Pulmonary artery endothelial cell (primary cell): ENCODE measurements at places on chromosomes 2 and 18. TPM values are rescaled to one million over a fixed set of nuclear protein-coding genes. Genes with fewer than 3 reads are reported as not detected.

The TUBA4B gene
- not detected in 2 replicates for total RNA-seq

The FLACC1 gene
- 0.33 and 0.56 TPM in 2 replicates for total RNA-seq

The BOLL gene
- total RNA-seq: not detected in 2 replicates

The RNF125 gene
- 0.53 and 0.60 TPM in 2 replicates for total RNA-seq

The FBXO15 gene
- 0.18 TPM in 1 of 2 replicates, not detected in the other for total RNA-seq

The LYG2 gene
- not detected in 2 replicates for total RNA-seq

The CNOT9 gene
- total RNA-seq: 49.5 and 64.3 TPM in 2 replicates

The ANKRD44 gene
- 9.3 and 13.7 TPM in 2 replicates for total RNA-seq

The GPR35 gene
- total RNA-seq: 0.13 and 0.21 TPM in 2 replicates

The CROCC2 gene
- total RNA-seq: not detected in 2 replicates

The RAB11FIP5 gene
- total RNA-seq: 47.2 and 50.2 TPM in 2 replicates

The RAX gene
- not detected in 2 replicates for total RNA-seq

The LIPG gene
- total RNA-seq: 21.3 and 57.5 TPM in 2 replicates

The LCLAT1 gene
- total RNA-seq: 8.6 and 17.7 TPM in 2 replicates

The AGAP1 gene
- 6.5 and 7.2 TPM in 2 replicates for total RNA-seq

The SPATS2L gene
- 22.6 and 36.4 TPM in 2 replicates for total RNA-seq

The APCDD1 gene
- total RNA-seq: 0.04 and 0.20 TPM in 2 replicates

The PSMD14 gene
- 115 and 144 TPM in 2 replicates for total RNA-seq

The ADAM17 gene
- total RNA-seq: 50.5 and 72.9 TPM in 2 replicates

The SERPINB5 gene
- total RNA-seq: 0.07 and 0.14 TPM in 2 replicates

The RNU2-63P gene
- total RNA-seq: 66.2 TPM in 1 of 2 replicates, not detected in the other

The SIX3 gene
- not detected in 2 replicates for total RNA-seq

The SCN9A gene
- total RNA-seq: 0.11 and 0.33 TPM in 2 replicates

The LOXHD1 gene
- total RNA-seq: not detected in 2 replicates

DNA sequence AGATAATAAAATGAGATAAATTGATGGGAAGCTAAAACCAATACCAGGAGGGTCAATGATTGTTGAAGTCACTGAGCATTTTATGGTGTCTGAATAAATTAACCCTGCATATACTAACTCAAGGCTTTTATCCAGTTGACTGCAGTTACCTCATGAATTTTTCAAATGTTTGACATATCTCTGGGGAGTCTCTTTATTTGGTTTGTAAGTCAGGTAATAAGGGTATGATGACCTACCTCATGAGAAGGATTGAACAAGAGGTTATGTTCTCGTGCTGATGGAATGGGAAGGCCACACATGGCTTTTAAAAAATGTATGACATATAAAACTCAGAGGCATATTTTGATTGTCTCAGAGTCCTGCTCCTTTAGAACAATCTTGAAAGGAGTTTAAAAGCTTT, 237.6 kb downstream of the THSD7B start:
- DNase-seq: no peak

- no peak for DNase-seq
These were observed 3.1 kb downstream of the WNT10A start for GRCh38 chr2:218883491-218884490.

DNA sequence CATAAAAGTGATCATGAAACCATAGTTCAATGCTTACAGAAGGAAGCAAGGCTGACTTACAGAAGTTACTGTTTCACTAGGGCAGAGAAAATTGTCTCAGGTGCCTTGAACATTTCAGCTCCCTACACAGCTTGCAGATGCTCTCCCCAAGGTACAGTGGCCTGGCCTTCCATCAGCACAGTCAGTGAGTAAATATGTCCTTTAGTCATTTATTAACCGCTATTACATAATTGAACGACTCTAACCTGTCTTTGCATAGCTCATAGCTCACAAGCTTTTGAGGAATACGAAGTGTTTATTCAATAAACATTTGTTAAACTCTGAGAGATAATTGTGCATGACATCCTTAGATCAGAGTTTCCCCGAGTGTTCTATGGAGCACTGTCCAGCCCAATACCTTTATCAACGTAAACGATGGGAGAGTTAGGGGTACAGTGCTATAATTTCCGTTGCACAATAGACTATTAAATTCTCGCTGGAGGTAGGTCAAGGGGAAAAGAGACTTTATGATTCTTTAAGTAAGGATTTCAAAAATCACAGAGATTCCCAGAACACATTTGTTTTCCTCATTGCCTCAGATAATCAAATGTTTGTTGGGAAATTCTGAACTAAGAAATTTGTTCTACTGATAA, 677.8 kb downstream of the TSN start:
- no peak for DNase-seq

DNA sequence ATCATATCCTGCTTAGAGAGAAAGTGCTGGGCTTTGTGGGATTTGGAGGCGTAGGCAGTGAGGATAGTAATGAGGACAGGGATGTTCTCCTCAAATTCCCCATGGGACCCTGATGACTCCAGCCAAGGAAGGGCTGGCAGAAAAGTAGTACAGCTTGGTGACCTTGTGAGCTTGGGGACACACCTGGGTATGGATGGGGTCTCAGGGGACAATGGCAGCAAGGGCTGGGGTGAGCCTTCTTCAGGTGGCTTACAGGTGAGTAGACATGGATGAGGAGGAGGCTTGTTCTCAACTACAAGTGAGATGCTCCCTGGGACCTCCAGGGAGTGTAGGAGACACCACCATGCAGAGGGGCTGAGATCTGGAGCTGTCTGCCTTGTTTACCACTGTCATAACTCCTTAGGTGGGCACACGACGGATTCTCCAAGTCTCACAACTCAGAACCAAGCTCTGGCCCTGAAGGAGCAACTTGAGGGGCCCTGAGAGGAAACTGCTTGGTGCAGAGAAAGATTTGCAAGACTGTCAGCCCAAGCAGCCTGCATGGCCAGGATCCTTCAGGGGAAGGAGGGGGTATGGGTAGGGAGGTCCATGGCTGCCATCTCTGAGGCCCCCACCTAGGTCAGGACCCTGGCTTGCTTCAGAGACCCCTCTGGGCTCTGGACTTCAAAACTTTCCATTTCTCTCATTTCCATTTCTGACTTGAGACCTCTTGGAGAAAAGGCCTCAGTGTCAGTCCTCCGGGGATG, 262.8 kb downstream of the DYSF start:
- DNase-seq: no peak

GRCh38 chr2:60868589-60869273, 12.6 kb upstream of the REL start:
- no peak for DNase-seq

- no peak for DNase-seq
These were observed 227.5 kb downstream of the C1D start for GRCh38 chr2:67835266-67835665.

DNA sequence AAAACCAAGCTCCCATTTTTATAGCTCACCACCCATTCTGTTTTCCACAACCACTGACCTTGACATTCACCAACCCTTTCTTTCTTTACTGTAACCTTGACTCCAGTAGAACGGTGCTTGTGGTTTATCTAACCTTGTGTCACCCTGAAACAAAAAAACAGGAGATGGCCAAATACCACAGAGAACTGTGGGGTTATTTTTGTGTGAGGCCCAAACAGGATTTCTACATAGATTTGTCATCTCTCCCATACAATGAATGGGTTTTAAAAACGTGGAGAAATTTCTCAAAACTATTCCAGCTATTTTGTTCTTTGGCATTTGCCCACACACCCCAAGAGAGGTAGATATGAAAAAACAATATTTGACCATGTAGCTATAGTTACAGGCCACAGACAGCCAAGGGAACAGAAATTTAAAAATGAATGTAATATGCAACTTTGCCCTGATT, 231.3 kb upstream of the TANK start:
- no peak for DNase-seq

- DNase-seq: no peak
These were observed 68.3 kb upstream of the ACYP2 start for GRCh38 chr2:54047091-54047490.

GRCh38 chr2:59871830-59872229, 681.6 kb downstream of the BCL11A start:
- no peak for DNase-seq

- no peak for DNase-seq
These were observed 127.6 kb upstream of the ITGA6 start for GRCh38 chr2:172299741-172300140.

DNA sequence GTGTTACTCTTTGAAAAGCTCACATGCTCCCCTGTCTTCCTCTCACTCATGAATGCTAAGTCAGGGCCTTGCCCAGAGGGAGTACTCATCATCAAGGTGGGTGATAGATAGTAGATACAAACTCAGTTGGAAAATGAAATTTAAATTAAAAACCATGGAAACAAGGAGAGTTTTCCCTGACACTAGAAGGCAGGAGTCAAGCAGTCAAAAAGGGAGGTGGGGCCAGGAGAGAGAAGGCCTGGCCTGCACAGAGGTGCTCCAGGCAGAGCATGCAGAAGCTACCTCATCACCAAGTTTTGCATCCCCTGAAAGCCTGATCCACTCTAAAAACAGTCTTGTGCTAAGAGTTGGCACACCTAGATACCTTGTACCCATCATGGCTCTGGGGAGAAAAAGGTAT, 143.7 kb downstream of the MYO5B start:
- DNase-seq: no peak

DNA sequence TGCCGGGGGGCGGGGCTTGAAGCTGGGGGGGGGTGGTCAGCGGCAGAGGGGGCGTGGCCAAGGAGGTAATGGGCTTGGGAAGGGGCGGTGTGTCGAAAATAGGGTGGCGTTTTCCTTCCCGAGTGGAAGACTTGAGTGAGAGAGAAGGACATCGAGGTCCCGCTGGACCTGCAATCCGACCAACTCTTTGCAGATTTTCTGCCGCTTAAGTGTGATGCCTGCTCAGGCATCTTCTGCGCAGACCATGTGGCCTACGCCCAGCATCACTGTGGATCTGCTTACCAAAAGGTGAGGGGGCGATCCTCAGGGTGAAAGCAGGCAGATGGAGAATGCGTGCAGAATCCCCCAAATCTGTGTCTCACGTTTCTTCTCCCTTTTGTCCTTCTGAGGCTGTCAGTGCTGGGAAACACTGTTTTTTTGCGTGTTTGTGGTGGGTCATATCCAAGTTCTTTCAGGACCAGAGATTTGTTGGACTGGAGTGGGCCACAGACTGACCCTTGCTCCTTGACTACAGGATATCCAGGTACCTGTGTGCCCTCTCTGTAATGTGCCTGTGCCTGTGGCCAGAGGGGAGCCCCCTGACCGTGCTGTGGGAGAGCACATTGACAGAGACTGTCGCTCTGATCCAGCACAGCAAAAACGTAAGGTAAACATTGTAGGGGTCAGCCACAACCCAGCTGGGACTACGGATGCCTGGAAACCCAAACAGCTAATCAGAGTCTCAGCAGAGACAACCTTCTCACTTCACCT, 727 bp downstream of the ZFAND2B start:
- no peak for DNase-seq

GRCh38 chr2:69180974-69181373, 168.0 kb downstream of the ANTXR1 start:
- DNase-seq: no peak

GRCh38 chr2:223822818-223823217, 14.6 kb downstream of the AP1S3 start:
- DNase-seq: no peak

- DNase-seq: no peak
These were observed 200.6 kb downstream of the PPP1R1C start for GRCh38 chr2:182186132-182186735.

- DNase-seq: no peak
These were observed 84.6 kb downstream of the NRP2 start for GRCh38 chr2:205766779-205767359.

- DNase-seq: peak; percentile 43
These were observed 40.4 kb downstream of the GRHL1 start for GRCh38 chr2:9991829-9992273.

- DNase-seq: no peak
These were observed 2.3 kb downstream of the RNF103 start for GRCh38 chr2:86621280-86621943.

- no peak for DNase-seq
These were observed 10.5 kb upstream of the ARMC9 start for GRCh38 chr2:231187736-231188505.

- DNase-seq: no peak
These were observed 169.5 kb downstream of the SLC8A1 start for GRCh38 chr2:40282428-40282827.

DNA sequence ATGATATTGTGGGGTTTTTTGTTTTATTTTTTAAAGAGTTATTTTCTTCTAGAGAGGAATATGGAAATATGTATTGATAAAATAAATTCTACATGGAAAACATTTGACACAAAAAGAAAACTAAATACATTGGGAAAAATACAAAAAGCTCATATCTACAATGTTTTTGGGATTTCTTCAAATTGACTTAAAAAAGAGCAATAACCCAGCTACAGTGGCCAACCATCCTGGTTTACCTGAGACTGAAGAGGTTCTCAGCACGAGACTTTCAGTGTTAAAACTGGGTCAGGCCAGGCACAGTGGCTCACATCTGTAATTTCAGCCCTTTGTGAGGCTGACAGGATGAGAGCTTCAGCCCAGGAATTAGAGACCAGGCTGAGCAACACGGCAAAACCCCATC, 56.7 kb upstream of the MYCN start:
- no peak for DNase-seq

GRCh38 chr2:210162466-210163124, 8.6 kb downstream of the KANSL1L start:
- no peak for DNase-seq

DNA sequence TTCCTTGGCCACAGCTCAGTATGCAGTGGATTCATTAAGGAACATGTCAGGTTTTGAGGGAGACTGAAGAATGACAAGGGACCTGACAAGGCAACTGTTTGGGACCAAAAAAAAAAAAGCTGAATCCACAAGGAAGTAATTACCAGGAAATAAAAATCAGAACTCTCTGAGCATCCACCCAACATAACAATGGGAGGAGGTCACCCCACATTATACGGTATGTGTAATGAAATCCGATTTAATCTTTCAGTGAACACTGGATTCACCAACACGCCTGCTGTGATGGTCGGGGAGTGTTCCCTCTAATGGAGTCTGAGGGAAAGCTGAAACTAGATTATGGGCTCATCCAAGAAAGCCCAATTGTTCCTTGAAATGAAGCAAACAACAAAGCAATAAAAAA, 329.3 kb downstream of the ETAA1 start:
- DNase-seq: no peak

- DNase-seq: no peak
These were observed 31.5 kb downstream of the ACVR1C start for GRCh38 chr2:157596992-157597681.

- DNase-seq: peak; percentile 27
These were observed 3.8 kb upstream of the SESTD1 start for GRCh38 chr2:179268277-179268925.

GRCh38 chr2:175576875-175577274, 395.4 kb upstream of the ATP5MC3 start:
- no peak for DNase-seq

- DNase-seq: no peak
These were observed 19.0 kb downstream of the PNO1 start for GRCh38 chr2:68176657-68177056.

- DNase-seq: no peak
These were observed 631 bp downstream of the GYPC start for GRCh38 chr2:126656431-126657147.

GRCh38 chr2:20626698-20627513, 24.0 kb downstream of the HS1BP3 start:
- DNase-seq: no peak

DNA sequence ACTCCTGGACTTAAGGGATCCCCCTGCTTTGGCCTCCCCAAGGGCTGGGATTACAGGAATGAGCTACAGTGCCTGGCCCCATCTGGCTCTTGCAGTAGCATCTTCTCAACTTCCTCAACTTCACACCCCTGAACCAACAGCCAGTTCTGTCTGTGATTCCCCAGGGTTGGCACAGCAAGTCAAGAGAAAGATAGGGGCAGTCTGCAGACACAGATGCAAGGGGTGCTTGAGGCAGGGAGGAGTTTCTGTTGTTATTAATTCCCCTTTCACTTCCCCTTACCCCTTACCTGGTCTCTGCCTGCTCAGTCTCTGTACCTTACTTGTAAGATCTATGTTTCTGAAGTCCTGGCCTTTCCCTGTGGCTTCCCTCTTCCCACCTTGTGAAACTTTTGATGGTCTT, 54.1 kb upstream of the MEX3C start:
- no peak for DNase-seq
